NCI-H1694 (cell line): ENCODE measurements at places on chromosomes 2 and 18.
A peak's percentile ranks its signal among the peaks of the same experiment; 100 is the strongest.

DNA sequence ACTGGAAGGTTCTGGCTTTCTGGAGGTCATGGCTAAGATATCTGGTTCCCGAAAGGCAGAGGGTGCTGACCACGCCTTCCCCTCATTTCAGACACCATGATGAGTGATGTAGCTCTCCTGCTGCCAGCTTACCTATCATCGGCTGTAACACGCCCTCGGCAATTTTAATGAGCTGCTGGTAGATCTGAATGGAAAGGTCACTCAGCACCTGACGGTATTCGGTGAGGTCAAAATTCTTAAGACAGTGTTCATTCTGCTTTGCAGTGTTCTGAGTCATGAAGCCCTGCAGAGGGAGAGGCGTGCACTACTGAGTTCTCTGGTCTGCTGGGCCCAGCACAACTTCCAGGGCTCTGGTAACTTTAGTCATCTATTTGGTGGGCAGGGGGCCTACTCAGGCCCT lies 25.7 kb upstream of the ACAA2 start:
- DNase-seq = no peak

- DNase-seq = no peak
These were observed 1775.5 kb upstream of the CELF4 start for GRCh38 chr18:39341129-39341528.

- DNase-seq = no peak
These were observed 439.8 kb upstream of the LYPD1 start for GRCh38 chr2:133109772-133110171.

- no peak for DNase-seq
These were observed 27.1 kb upstream of the PTMA start for GRCh38 chr2:231680992-231681852.

DNA sequence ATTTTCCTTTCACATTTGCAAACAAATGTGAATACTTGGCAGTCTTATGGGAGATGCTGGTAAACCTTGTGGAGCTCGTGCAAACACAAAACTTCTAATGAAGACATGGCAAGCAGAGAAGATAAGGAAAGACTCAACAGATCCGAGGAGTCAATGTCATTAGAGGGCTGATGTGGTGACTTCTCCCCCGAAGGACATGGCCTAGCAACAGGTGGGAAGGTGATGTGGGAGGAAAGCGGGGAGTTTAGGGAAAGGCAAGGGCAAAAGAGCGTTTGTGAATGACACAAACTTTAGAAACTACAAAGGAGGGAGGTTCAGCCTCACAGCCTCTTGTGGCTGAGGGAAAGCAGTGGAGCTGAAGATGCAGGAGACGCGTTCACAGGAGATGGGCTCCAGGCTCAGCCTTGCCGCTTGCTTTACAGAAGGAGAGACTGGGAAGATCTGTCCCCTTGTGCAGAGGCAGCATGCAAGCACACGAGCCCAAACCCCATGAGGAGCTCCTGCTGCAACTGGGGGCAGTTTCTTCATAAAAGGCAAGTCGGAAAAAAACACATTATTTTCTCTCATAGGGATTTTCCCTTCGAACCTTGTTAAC lies 86.6 kb downstream of the SOWAHC start:
- no peak for DNase-seq

- no peak for DNase-seq
These were observed 78.4 kb downstream of the NAPG start for GRCh38 chr18:10604182-10604581.

DNA sequence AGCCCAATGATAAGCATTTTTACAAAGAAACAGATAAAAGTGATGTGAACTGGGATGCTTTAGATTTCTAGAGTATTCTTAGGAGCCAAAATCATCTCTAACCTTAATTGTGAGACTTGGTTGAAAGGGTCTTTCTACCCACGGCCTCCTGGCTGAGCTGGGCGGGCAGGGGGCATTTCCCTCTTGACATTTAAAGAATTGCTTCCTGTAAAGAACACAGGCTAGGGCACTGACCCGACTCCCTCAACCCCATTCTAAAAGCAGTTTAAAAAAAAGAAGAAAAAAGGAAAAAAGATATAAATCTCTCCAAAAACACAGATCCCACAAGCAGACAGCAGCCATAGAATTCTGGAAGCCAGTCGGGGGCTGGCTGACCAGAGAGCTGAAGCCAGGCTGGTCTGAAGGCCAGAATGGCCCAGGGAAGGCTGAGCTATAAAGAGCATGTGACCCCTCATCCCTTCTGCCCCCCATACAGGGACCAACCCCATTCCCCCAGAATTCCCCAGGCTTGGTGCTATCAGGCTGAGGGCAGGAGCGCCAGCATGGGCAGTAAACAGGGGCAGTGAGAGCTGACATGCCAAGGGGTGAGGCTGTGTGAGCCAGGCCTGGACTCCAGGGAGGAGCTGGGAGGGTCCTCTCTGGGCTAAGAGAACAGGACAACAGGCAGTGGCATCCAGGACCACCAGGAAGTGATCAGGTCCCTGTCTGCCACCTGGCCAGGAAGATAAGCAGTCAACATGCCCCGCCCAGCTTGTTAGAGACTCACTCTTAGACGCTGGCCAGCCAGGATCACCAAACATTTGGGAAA lies 188.5 kb downstream of the HDAC4 start:
- DNase-seq = no peak

DNA sequence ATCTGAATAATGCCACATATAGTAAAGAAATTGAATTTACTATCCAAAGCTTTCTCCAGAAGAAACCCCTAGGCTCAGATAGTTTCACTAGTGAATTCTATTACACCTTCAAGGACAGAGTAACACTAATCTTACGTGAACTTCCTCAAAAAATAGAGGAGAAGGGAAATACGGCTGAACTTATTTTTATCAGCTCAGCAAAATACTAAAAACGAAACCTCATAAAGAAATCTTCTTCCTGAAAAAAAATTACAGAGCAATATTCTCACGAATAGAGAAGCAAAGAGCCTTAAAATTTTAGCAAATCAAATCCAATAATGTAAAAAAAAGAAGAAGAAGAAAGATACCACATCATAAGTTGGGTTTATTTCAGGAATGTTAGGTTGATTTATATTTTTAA lies 14.7 kb downstream of the CAPN13 start:
- no peak for DNase-seq

DNA sequence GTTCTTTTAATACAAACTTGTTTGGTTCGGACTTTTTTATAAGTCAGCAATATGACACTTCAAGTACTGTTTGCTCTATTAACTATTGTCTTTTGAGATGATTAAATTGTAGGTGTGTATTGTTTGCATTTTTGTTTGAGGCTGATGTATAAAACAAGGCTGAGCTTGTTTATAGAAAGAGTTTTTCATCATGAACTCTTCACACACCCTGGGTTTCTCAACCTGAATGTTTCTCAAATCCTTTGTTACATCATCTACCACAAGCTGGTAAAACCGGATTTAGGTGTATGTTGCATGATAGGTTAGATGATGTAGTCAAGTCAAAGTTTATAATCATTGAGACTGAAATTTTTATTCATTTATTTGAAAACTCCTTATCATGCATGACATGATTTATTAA lies 335.2 kb upstream of the LRATD1 start:
- DNase-seq = no peak

DNA sequence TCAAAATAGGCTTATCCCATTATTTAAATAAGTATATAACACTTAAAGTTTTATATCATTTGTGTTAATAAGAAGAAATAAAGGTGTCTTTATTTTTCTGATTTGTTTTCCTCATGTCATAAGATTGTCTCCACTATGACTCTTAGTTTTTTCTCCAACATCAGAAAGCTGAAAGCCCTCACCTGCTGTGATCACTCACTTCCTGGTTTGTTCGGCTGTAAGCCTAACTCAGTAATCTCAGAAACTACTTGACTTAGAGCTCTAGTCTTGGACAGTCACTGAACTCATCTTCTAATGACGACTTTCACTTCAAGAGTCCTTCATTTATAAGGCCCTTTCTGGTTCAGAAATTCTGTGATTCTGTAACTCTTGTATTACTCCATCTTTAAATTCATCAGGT lies 311.0 kb downstream of the ZEB2 start:
- DNase-seq = no peak

GRCh38 chr18:46541626-46542189 lies 115.3 kb downstream of the LOXHD1 start:
- no peak for DNase-seq

GRCh38 chr2:65027616-65028244 lies 28.5 kb upstream of the CEP68 start:
- DNase-seq = no peak

DNA sequence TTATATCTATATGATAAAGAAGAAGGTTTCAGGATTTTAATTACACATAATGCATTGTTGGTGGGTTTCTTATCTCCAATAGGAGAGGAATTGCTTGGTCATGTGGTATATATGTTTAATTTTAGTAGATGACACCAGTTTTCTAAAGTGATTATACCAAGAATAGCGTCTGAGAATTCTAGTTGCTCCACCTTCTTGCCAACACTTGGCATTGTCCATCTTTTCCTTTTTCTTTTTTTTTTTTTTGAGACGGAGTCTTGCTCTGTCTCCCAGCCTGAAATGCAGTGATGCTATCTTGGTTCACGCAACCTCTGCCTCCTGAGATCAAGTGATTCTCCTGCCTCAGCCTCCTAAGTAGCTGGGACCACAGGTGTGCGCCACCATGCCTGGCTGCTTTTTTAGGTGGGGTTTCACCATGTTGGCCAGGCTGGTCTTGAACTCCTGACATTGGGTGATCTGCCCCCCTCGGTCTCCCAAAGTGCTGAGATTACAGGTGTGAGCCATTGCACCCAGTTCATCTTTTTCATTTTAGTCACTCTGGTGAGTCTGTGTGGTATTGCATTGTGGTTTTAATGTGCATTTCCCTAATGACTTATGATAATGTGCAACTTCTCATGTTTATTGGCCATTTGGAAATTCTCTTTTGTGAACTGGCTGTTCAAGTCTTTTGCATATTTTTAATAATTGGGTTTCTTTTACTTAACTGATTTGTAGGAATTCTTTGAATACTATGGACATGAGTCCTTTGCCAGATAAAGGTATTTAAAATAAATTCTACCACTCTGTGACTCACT lies 37.3 kb upstream of the ZNF512 start:
- DNase-seq = no peak

- DNase-seq = no peak
These were observed 36.4 kb upstream of the SLC14A1 start for GRCh38 chr18:45687621-45688020.

GRCh38 chr2:209721497-209721896 lies 50.1 kb upstream of the UNC80 start:
- no peak for DNase-seq

DNA sequence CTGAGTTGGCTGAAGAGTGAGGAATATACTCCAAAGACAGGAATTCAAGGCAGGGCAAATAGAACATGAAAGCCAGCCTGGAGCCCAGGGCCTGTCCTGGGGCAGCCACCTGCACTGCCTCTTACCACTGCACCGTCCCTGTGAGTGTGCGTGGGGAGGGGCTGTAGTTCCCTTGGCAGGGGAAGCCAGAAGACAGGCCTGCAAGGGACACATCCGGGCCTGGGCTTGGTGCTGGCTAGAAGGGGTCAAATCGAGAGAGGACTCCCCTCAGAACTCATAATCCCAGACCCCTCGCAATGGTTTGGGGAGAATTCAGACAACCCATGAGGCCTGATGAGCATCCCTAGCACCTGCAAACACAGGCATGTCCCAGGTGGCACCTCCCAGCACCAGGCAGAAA lies 87.0 kb downstream of the HDAC4 start:
- DNase-seq = no peak

GRCh38 chr18:79507076-79507545 lies 111.4 kb downstream of the NFATC1 start:
- peak; percentile 44 for DNase-seq

DNA sequence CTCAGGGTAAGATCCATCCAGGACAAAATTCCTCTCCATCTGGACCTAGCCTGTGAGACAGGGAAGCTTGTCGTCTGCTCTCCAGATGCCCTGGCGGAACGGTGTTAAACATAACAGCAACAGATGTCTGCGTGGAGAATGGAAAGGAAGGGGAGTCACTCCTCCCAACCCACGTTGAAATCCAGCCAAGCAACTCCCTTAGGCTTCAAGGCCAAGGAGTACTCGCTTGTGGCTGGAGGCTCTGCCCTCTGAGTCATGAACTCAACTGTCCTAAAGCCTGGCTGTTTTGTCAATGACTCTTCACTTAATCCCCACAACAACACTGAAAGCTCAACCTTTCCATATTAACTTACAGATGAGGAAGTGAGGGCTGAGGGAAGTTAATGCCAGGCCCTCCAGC lies 42.2 kb downstream of the TPO start:
- DNase-seq = no peak

DNA sequence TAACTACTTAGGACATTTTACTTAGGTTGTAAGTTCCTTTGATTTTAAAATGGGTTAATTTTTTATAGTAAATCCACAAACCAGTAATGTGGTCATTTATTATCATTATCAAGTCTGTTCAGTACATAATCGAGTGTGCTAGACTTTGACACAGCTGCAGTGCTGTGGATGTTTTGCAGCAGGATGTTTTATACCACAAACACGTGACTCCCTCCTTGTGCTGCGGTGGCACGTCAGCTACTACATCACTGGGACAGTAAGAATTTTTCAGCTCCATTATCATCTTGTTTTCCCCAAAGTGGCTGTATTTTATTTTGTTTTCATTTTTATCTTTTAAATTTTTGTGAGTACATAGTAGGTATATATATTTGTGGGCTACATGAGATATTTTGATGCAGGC lies 70.0 kb downstream of the ATP9B start:
- DNase-seq = no peak

DNA sequence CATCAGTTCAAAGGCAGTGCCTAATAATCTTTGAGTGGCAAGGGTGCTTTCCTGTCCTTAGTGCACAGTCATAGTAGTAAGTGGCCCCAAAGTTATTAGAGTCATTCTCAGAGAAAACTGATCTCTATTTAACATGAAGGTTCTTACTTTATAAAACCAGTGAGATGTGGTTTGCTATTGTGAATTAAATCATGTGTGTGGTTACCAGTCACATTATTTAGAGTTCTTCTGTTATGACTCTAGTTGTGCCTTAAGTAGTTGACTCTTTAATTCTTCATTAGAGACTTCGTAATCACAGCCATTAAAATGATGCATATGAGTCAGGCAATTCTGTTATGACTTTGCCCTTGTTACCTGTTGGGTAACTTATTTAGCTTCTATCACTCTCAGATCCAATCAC lies 1392.9 kb upstream of the ACVR2A start:
- DNase-seq = no peak

DNA sequence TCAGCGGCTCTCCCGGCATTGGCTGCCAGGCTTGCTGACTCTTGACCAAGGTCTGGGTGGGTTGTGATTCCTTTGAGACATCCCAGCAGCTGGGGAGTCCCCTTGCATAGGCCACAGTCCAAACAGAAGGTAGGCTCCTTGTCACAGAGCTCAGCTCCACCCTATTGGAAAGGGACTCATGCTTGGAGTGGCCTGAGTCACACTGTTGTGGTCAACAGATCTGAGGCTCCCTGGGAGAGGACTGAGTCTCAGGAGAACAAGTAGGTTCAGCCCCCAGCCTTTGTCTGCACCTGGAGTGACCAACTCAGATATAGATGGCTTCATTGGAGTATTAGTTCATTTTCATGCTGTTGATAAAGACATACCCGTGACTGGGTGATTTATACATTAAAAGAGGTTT lies 32.1 kb upstream of the SH3BP4 start:
- DNase-seq = no peak

DNA sequence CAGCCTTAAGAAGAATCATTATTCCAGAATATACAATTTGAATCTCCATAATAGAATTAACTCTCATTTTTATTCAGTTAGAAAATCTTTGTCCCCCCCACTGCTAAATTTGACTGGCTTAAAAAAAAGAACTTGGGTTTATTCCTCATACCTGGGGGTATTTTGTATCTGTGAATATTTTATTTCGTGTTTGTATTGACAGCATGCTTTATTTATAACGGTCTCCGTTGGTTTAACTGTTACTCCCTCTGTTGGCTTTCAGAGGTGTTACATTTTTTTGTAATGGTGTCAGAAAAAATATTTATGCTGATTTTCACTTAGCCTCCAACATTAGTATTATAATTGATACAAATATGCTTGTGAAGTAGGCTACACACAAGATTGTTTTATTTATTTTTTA lies 109.1 kb downstream of the HAUS1 start:
- DNase-seq = no peak
